ENCODE measurements at places on chromosomes 11 and 22.

GRCh38 chr11:6405052-6405667 is 13.7 kb downstream of the APBB1 start:
- DNase-seq, result peak; percentile 56

DNA sequence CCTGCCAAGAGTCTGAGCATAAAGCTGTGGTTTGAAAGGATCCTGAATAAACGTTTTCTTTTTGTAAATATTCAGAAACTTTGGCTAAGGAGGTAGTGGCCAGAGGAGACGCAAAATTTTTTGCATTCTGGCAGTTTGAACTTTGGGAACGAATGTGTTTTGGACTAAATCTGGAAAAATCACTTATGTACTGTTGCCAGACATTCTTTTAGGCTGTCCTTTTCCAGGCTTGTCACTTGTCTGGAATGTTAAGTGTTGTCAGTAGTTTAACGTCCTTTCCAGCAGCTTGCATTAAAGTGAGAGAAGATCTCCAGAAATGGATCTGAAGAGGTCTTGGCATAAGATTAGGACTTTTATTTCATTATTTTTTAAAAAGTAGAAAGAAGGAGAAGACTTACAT is 18.5 kb downstream of the SPECC1L start:
- DNase-seq, result no peak

GRCh38 chr11:96664110-96664509 is 274.3 kb downstream of the JRKL start:
- DNase-seq, result no peak

DNA sequence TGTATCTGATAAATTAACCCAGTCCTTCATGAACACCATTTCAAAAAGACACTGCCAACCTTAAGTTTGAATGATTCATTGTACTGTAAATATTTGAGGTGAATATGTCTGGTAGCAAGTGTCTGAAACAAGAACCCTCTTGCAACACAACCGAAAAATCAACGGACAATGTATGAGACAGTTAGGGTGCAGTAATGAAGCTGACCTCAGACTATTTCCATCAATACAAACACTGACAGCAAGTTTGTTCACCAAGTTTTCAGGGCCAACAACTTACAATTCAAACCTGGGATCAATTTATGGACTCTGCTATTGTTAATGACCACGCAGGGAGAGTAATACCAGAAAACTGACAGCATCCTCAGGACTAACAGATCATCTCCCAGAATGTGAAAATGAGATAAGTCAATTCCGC is 126.3 kb downstream of the CADM1 start:
- DNase-seq, result no peak
